ENCODE measurements at places on chromosomes 6 and 20.
A peak's percentile ranks its signal among the peaks of the same experiment; 100 is the strongest.

DNA sequence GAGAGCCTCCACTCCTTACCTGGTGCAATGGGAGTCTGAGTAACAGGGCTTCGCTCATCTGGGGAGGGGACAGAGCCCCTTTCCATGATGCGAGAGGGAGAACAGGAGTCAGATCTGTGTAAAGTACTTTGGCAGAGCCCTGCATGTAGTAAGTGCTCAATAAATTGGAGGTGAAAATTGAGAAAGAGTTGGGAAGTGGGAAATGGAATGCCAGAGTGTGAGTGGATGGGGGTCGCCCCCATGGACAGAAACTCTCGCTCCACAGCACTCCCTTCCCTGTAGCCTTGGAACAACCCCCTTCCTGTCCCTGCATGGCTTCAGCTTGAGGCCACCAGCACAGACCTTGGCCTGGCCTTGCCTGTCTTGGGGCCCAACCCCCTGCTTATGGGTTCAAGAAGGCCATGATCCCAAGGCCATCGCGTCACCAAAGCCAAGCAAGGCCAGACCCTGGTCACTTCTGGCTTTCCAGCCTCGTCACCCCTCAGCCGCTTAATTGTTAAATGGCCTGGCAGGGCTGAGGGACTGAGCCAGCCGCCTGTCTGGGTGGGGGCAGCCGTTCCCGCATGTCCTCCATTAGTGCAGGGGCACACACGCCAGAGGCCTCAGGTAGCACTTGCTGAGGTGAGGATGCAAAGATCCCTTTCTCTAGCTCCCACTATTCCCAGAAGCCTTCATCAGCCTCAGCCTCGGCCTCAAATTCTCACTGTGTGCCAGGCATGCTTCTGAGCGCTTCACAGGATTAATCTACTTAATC, 93.7 kb upstream of the PTPN1 start:
- DNase-seq = no peak

DNA sequence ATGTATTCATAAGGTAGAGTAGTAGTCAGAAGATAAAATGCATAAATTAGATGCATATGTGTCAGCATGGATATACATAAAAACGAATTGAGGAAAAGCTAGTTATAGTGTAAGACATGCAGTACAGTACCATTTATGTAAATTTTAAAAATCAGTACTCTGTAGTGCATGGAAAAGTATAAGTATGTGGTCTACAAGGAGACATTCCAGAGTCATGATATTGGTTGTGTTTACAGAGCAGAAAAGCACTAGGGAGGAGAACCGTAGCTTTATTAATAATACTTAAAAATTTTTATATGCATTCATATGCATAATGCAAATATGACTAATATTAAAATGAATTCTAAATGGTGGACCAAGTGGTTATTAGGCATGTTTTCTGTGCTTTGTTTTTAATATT, 220.0 kb downstream of the ZFAND3 start:
- DNase-seq = no peak

GRCh38 chr20:33789109-33789857, 21.9 kb upstream of the CHMP4B start:
- DNase-seq = no peak

GRCh38 chr6:5851261-5851757, 155.4 kb downstream of the NRN1 start:
- peak; percentile 72 for DNase-seq

GRCh38 chr6:111175109-111175508, 87.8 kb downstream of the SLC16A10 start:
- no peak for DNase-seq

DNA sequence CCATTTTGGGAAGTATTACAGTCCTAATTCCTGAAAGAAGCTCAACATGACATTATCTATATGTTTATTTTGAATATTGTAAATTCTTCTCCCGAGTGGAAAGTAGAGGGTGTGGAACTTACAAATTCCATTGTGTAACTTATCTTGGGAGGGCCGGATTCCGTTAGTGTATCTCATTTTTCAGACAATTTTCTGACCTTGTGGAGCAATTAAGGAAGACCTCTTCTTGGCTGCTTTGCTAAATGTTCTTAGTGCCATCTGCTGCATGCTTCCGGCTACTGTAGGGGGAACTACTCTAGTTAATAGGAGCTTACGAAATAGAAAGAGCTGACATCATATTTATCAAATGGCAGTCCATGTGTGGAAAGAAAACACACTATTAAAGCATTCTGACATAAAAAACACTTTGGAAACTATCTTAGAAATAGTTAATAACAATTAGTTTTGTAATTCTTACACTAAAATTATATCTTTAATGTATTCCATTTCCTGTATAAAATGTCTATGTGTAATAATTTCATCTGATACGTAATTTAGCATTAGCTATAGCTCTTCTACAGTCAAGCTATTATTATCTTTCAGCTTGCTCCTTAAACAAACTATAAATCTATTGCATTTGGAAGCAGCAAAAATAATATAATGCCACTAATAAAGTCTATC, 41.5 kb upstream of the KCNQ5 start:
- no peak for DNase-seq

GRCh38 chr20:44780226-44780625, 30.1 kb downstream of the RIMS4 start:
- peak; percentile 50 for DNase-seq

- no peak for DNase-seq
These were observed 124.0 kb downstream of the ZFAND3 start for GRCh38 chr6:37943436-37944058.

GRCh38 chr6:157792671-157793070, 30.4 kb upstream of the SNX9 start:
- DNase-seq = no peak

DNA sequence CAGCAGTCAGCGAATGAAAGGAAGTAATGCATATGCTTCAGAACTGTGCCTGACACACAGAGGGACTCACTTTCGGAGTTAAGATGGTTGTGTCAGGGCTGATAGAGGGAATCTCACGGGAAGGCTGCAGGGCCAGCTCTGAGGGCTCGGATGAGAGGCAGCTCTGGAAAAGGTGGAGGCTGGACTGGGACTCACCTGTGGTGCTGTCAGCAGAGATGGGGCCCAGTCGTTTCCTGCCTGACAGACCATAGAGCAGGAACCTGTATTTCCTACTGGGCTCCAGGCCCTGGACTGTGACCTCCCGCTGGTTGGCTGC, 9.3 kb downstream of the CYP21A2 start:
- no peak for DNase-seq

DNA sequence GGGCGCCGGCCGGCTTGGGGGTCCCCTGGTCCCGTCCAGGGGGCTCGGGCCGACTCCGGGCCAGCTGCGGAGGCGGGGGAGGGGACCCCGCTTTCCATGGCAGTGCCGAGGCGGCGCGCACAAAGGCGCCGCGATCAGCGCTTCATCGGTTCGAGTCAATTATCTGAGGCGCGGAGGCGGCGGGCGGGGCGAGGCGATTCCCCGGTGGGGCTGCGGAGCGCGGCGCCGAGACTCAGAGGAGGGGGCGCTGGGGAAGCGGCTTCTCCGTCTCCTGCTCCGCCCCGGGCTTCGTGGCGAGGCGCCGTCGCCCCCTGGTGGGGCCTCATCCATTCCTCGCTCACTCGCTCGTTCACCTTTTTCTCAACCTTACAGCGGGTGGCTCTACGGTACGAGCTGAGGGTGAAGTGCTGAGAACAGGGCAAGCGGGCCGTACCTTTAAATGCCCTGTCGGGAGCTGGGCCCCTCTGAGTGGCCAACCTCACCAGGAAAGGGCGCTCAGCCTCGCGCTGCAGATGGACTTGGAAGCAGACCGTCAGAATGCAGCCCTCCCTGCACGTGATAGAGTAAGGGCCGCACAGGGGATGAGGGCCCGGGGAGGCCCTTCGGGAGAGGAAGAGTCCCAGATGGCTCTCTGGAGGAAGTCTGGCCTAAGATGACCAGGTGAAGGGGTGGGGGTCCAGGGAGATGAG, 39.9 kb downstream of the SLC52A3 start:
- DNase-seq = peak; percentile 71

GRCh38 chr20:59191756-59192532, 28.3 kb downstream of the ZNF831 start:
- no peak for DNase-seq

- DNase-seq = peak; percentile 16
These were observed 80.5 kb downstream of the YTHDF1 start for GRCh38 chr20:63135411-63135810.

- DNase-seq = no peak
These were observed 167.8 kb upstream of the UST start for GRCh38 chr6:148578837-148579565.

- DNase-seq = peak; percentile 56
These were observed 37.8 kb downstream of the PPP1R16B start for GRCh38 chr20:38843346-38843745.

GRCh38 chr6:150922137-150922536, 56.6 kb downstream of the MTHFD1L start:
- no peak for DNase-seq

DNA sequence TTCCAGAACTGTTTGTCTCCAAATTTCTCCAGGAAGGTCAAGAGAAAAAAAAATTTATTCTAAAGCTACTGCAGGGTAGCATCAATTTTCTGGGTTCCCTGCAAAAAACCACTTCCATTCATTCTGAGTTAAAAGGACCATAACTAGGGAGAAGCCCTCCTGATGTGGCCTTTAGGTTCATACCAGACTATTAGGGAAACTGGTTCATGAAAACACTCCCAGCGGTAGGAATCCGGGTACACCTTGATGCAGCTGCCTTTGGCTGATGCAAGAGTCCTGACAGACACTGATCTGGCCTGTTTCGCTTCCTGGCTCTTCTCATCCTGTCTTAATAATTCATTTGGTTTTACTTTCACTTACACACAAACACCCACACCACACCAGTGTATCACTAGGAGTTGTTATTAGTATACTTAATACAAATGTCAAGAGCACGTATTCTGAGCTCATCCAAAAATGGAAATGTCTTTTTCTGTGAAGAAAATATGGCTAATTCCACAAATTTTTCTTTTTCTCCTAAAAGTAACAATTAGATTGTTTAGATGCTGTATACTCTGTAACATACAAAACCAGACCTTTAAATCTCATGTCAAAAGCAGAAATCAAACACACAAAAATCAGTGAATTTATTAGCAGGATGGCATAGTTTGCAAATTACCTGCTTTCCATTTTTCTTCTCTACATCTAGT, 38.4 kb upstream of the ARHGAP18 start:
- peak; percentile 61 for DNase-seq

Data from stimulated activated naive CD8-positive, alpha-beta T cell treated with anti-CD3 and anti-CD28 coated beads, Interleukin-15, Interleukin-2, amounts not matched to agents 100 U/mL and 50 U/mL, for 24 hours (primary cell).